ENCODE measurements at places on chromosomes 3 and 15.

- no peak for DNase-seq
Observed at GRCh38 chr3:63585927-63586326, 66.5 kb upstream of the SNTN start.

- DNase-seq: no peak
Observed at GRCh38 chr3:11228041-11228440, 44.2 kb upstream of the ATG7 start.

DNA sequence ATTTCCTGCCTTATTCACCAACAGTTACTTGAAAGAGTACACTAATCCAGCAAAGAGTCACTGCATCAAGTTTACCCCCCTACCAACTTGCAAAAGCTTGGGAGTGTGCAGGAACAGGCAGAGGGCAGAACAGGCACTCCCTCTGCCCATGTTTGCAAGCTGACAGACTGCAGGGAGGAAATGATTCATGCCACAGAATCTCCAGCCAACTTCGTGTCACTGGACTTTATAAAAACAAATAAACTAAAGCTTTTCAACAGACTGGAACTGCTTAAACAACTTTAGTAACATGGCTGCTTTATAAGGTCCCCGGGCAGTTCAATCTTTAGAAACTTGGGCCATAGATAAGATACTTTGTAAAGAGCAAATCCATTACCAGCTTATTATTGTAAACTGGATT, 129.5 kb downstream of the THRB start:
- peak; percentile 21 for DNase-seq

- DNase-seq: no peak
Observed at GRCh38 chr15:22956978-22957260, 23.2 kb downstream of the CYFIP1 start.

- DNase-seq: no peak
Observed at GRCh38 chr15:86481720-86482119, 402.0 kb downstream of the AGBL1 start.

DNA sequence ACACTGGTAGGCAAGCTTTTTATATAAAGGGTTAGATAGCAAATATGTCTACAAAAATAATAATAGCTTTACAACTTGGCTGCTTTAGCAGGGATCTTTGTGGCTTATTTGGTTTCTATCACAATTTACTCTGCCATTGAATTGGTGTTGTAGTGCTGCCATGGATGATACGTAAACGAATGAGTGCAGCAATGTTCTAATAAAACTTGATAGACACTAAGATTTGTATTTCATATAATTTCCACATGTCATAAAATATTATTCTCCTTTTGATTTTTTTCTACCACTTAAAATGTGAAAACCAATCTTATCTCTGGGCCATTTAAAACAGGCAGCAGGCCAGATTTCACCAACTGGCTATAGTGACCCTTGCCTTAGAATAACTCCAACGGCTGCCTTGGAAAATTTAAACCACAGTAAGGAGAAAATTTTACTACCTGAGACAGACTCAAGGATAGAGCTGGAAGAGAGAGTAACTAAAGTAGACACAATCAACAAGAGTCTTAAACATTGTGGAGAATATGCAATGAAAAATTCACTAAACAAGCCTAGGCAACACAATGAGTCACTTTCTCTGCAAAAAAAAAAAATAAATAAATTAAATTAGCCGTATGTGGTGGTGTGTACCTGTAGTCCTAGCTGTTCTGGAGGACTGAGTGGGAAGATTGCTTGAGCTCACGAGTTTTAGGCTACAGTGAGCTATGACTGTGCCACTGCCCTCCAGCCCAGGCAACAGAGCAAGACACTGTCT, 8.1 kb downstream of the NPHP3 start:
- DNase-seq: no peak

GRCh38 chr15:85354461-85354860, 25.9 kb upstream of the AKAP13 start:
- no peak for DNase-seq

DNA sequence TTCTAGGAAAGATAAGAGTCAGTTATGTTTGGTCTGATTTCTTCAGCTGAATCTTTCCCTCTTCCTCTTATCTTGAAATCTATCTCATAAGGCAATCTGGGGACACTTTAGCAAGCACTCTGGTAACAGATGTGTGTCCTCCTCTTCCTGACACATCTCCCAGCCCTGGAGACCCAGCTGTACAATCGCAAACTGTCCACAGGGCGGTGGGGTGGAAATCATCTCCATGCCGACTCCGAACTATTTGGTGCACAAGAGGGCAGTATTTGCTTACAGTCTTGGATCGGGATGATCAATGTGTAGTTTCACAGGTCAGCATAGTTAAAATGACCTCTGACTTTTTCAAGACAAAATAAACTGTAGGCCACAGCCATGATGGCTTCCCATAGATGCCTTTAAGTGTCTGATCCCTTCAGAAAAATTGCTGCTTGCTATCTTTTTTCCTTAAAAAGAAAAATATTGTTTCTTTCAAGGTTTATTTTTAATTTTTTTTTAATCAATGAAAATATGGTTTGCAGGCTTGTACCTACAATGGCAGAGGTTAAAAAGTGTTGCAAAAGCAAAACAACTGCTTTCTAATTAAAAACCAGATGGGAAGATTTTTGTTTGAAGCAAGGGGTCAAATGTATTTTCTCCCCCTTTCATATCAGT, 17.7 kb downstream of the EEFSEC start:
- peak; percentile 40 for DNase-seq

- DNase-seq: peak; percentile 33
Observed at GRCh38 chr3:141441381-141442364, 45.2 kb upstream of the RASA2 start.

GRCh38 chr3:66326340-66326739, 105.5 kb downstream of the SLC25A26 start:
- no peak for DNase-seq

DNA sequence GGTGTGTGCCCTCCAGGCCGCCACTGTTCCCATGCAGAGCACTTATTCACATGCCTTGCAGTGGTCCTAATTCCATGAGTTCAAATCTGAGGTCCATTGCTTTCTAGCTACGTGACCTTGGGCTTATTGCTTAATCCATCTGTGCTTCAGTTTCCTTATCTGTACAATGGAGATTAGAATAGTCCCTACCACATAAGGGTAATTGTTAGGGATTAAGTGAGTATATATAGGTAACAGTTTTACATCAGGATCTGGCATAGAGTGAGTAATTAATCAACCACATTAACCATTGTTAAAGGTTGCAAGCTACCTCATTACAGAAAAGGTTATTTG, 7.6 kb downstream of the CPN2 start:
- no peak for DNase-seq

- DNase-seq: no peak
Observed at GRCh38 chr15:66515901-66516322, 10.8 kb downstream of the ZWILCH start.

DNA sequence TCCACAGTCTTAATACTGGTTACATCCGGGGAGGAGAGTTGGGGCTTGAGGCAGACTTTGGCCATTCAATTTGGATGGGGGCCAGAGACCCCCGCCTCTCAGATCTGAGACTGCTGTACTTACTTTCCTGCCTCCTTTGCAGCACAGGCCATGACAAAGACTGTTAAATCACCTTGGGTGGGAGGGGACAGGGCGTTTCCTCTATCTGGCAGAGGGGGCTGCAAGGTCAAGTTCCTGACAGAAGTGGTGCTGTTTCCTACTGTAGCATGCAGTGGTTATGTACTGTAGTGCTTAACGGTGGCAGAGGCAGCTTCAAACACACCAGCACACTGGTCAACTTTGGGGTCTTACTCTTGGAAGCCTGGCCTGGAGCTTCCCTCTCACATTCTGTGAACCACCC, 261.2 kb upstream of the LRRFIP2 start:
- DNase-seq: no peak

- no peak for DNase-seq
Observed at GRCh38 chr3:51353691-51354090, 31.4 kb upstream of the MANF start.

DNA sequence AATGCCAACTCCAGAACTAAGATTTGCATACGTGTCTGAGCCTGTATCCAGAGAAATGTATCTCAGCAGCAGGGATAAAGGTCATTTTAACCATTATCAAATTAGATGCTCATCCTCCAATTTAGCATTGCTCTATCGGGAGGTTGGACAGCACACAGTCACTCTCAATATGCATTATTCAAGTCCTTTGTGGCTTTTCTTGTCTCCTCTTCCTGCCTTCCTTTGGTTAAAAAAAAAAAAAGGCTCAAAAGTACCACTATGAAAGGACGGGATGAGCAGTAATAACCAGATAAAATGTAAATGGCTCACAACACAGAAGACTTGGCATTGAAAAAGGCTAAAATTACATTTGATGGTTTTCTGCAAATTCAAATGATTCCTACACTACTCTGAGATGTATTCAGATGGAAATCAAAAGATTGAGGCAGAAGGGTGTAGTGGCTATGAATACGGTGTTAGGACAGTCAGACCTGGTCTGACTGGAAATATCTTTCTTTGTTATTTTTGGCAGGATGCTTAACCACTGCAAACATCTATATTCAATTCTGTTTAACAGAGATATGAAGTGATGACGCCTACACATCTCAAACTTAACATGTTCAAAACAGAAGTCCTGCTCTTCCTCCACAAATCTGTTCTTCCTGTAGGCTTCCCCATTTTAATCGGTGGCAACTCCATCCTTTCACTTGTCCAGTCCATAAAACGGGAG, 109.6 kb downstream of the ADAMTS9 start:
- DNase-seq: no peak

DNA sequence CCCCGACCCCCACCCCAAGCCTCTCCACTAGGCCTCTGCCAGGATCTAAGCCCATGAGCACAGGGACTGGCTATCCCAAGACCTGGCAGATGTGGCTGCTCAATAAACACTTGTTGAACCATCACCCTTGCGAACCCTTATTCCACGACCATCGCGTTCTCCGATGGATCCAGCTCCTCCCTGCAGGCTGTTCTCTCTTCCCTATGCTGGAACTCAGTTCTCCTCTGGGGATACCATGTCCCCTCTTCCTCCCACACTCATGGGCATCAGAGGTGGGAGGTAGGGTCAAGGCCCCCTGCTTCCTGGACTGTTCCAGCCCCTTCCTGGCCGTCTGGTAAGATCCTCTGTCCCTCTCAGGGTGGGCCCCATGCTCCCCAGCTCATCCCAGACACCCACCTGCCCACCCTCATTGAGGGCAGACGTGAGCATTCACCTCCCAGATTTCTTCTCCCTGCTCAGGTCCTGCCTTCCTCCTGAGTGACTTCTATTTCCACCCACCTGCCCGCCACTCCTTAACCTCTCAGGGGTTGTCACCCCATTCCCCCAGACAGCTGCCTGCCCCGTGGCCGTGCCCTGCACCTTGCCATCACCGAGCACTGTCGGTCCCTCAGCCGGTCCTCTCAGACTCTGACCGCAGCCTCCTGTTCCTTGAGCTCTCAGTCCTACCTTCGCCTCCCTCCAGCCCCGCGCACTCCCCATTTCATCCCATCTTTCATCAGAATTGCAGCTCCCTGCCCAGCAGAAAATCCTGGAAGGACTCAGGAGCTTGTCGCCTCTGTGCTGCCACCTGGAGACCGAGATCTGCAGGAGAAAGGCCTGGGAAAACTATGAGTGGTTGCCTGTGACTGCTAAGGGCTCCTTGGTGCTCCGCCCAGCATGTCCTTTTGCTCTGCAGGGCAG, 42.0 kb downstream of the PML start:
- peak; percentile 49 for DNase-seq

- DNase-seq: peak; percentile 46
Observed at GRCh38 chr3:3110299-3110630, at the start of gene IL5RA. Gene IL5RA, minus strand, starts transcription at chr3:3110374. Its CDS starts 5,390 bp downstream, at chr3:3104984.

DNA sequence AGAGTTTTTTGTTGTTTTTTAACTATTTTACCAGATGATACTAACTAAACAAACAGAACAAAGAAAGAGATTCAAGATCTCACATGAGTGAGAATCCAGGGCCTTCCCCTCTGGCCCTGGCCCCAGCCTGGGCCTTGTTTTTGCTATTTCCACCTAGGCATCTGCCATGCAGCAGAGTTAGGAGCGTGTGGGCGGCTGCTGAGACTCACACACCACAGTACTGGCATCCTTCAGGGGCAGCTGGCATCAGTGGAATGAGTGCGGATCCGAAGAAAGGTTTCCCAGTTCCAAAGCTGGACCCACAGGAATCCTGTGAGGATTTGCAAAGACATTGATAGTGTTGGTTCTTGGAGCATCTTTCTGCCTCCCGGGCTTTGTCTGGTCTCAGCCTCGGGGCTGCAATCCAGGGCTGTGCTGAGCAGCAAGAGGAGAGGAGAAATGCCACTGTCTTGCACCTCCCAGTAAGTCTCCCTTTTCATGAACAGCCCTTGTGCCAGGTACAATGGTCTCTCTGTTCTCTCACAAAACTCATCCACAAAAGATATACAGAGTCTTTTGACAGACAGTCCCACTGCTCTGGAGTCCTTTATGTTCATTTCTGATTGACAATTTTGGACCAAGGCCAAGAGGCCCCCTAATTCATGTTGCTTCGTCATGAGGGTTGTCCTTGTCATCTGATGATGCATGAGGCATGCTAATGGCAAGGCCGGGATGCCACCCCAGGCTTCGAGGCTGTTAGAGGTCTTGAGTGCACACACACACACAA, 46.6 kb downstream of the APH1B start:
- no peak for DNase-seq

DNA sequence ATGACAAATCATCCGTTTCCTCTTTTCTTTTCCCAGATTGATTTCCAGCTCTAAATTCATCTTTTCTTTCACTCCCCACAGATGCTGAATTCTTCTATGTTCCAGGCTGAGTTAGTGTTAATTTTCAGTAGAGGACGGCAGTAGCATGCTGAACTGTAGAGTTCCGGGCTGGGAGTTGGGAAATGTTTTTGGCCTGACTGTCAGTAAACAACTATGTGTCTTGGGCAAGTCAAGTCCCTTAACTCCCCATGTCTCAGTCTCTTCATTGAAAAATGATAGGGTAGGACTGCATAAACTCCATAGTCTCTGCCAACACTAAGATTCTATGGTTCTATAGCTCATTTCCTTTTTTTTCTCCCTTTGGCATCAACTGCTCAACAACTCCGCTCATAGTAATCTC, 333.9 kb downstream of the TIGIT start:
- DNase-seq: no peak

DNA sequence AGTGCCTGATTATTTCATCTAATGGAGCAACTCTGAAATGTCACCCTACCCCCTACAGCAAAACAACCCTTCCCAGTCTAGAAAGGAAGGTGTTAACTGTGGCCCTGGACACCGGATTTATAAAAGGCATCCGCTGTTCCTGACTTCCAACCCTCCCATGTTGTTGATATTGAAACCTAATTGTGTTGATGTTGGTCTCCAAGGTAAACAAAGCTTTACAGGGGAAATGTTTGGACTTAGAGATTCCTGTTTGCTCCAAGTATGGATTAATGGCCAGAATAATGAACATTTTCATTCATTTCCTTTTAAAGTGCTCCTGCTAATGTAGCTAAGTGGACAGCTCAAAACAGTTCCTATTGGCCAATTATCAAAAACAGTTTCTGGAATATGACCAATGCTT, 19.4 kb upstream of the LMCD1 start:
- no peak for DNase-seq

DNA sequence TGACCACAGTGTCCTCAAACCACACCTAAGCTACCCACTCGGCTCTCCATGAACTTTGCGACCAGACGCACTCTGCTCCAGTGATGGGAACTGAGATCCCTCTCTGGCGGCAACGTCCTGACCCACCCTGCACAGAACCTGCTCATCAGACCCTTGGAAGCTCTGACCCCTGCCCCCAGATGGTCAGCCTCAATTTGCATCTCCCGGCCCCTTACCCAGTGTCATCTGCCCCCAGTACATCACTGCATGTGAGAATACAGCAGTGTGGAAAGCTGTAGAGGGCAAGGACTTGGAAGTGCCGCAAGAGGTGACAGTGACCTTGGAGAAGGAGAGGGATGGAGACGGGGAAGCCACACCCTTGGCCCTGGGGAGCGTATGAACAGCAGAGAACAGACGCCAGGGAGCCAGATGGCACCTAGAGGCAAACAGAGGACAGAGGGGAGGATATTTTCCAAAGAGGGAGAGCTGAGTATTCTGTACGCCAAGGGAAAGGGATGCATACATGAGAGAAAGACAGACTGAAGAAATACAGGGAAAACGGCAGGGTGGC, 192.0 kb downstream of the XXYLT1 start:
- DNase-seq: no peak
